ENCODE measurements at places on chromosomes 16 and 17.

DNA sequence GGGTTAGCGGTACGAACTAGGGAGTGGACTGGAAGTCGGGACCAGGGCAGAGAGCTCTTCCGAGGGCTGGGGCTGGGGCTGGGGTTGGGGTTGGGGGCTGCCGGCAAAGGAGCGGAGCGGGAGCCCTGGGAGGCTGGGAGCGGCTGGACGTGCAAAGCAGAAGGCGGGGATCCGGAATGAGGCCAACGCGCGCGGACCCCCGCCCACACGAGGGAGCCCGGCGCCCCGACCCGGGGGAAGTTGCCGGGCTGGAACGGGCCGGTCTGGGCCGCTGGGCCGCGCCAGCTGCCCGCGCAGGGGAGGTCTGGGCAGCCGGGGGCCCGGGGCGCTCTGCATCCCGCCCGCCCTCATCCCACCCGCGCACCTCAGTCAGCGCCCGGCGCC lies 323 bp downstream of the ST3GAL2 start:
- DNase-seq, result no peak

- DNase-seq, result no peak
These were observed 58.3 kb upstream of the ARHGAP44 start for GRCh38 chr17:12730931-12731521.

- DNase-seq, result no peak
These were observed 25.5 kb downstream of the DNAH3 start for GRCh38 chr16:21125191-21125590.

DNA sequence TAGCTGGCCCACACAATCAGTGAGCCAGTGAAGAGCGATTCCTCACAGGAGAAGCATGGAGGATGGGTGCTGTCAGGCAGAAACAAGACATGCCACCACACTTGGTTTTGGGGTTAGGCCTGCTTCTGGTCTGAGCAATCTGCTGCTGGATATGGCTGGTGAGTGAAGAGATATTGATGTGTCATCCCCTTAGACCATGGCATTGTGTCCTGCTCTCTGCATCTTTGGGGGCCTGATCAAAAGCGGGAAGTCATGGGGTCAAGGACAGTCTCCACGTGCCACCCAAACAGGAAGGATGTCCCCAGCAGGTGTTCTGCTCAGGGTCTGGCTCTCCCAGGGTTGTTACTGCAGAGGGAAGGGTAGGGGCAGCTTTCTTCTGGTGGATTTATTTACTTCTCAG lies 140.7 kb downstream of the PRKCB start:
- DNase-seq, result no peak

DNA sequence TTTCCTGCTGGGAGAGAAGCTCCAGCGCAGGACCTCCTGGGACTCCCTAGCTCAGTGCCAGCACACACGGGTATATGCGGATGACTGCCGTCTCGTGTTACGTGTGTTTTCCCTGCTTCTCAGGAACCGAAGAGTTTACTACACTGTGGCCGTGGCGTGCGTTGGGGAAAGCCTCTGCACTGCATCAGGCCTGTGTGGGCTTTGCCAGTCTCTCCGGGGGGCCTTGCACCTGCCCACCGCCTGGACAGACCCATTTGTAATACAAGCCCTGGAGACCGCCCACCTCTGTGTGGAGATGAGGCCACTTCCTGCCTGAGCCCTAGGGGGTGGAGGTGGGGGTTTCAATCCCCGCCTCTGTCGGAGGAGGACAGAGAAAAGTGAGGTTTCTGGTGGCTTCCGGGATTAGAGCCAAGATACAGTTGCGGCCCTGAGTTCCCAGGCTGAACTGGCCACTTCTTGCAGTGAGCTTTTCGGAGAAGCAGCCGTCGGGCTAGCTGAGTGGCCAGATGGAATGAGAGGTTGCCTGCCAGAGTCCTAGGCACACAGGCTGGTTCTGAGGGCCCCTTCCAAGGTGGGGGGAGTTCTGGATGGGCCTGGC lies 43.4 kb upstream of the GSE1 start:
- DNase-seq, result peak; percentile 22

DNA sequence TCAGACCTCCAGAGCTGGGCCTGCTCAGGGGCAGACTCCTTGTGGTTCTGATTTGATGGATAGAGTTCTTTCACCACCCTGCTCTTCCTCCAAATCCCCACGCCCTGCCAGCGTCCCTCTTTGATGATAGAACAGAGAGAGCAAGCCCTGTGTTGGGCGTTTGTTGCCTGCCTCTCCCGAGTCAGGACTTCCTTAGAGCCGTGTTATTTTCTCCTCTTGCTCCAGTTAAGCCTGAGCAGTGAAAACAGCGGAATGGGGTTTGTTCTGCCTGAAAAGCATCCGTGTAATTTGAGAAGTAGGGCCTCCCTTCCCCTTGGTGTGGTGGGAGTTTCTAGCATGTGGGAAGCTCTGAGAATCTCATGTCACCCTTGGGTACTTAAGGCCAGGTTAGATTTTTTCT lies 22.1 kb downstream of the TMEM94 start:
- no peak for DNase-seq

- peak; percentile 100 for DNase-seq
These were observed at the start of gene UBE2G1 for GRCh38 chr17:4366327-4367063. TSS of gene UBE2G1 (minus strand) at chr17:4366675. CDS start at chr17:4366316, 359 bp downstream.

GRCh38 chr17:57035971-57036481 lies 49.0 kb upstream of the AKAP1 start:
- DNase-seq, result no peak

DNA sequence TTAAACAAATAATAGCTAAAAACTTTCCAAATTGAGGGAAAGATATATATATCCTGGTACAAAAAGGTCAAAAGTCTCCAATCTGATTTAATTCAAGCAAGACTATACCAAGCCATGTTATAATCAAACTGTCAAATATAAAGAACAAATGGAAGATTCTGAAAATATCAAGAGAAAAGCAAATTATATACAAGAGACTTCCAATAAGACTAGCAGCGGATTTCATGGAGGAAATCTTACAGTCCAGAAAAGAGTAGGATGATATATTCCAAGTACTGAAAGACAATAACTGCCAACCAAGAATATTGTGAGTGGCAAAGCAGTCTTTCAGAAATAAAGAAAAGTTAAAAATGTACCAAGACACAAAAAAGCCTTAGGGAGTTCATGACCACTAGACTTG lies 102.2 kb downstream of the CEP112 start:
- DNase-seq, result no peak

GRCh38 chr17:46044286-46044928 lies 45.4 kb downstream of the STH start:
- no peak for DNase-seq

- no peak for DNase-seq
These were observed 6.5 kb downstream of the EIF1 start for GRCh38 chr17:41695134-41695661.

DNA sequence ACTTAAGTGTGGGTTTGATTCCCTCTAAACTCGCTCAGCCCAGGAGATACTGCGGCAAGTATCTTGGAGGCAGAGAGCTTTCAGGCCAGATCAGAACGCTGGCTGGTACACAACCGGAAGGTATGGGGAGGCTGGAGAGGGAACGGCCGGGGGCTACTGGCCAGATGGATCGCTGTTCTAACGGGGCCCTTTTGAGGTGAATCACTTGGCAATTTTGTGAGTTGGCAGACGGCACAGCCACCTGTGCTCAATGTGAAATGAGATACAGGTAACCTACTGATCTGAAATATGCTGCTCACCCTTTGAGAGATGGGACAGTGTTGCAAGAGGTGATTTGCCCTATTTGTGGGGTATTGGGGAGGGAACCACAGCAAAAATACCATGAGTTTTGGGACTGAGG lies 622.9 kb upstream of the RBFOX1 start:
- no peak for DNase-seq

DNA sequence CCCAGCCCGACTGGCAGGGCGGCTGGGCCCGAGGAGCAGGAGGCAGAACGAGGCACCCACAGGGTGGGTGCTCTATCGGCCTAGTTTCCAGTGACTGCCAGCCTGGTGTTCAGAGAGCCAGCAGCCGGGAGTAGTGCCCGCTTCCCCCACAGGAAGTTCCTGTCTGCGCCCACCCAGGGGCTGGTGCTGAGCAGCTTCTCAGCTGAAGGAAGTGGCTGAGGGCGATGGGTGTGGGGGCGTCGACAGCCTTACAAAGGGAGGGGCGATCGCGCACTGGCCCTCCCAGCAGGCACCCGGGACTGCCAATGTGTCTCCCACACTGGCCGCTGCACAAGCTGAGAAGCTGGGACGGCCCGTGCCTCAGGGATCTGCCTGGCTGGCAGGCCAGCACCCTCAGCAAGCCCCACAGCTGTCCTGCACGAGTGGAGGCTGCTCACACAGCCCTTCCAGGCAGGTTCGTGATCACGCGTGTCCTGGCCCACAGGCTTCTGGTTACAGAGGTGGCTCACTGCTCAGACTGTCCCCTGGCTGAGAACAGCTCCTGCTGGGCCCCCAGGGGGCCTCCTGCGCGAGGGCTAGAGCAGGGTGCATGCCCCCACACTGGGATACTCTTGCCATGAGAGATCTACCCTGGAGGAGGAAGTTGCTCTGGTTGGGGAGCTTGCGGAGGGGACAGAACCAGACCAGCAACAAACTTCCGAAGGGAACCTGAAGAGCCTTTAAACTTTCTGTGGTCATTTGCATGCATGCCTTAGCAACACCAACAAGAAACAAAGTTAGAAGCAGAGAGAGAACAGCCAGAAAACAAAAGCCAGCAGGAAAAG lies 2.5 kb downstream of the RNF166 start:
- peak; percentile 63 for DNase-seq

GRCh38 chr16:50889746-50890145 lies 147.9 kb downstream of the CYLD start:
- no peak for DNase-seq

- no peak for DNase-seq
These were observed 36.6 kb downstream of the GINS3 start for GRCh38 chr16:58428621-58429542.

DNA sequence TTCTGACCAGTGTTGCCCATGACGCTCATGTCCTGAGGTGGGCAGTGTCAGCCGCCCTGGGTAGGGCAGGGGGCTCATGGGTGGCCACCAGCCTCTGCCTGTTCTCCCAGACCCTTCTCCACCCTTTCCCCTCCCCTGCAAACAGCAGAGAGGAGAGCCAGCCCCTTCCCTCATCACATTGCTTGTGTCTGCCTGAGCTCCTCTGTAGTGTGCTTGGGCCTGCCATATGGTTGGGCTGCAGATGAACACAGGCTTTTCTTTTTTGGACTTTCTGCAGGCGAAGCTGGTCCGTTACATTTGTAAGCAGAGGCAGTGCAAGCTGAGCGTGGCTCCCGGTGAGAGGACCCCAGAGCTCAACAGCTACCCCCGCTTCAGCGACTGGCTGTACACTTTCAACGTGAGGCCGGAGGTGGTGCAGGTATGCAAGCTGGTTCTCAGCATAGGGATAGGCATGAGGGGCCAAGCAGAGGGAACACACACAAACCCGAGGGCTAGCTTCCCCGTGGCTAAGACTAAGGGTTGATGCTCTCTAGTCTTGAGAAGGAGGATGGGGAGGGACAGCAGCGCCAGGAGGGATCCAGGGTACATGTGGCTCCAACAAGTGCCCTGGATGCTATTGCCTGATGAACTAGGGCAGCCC lies 80.6 kb upstream of the LGALS9 start:
- no peak for DNase-seq

- DNase-seq, result no peak
These were observed 2.8 kb upstream of the KDM6B start for GRCh38 chr17:7831233-7831632.

- no peak for DNase-seq
These were observed 24.5 kb downstream of the FCSK start for GRCh38 chr16:70478912-70479341.

GRCh38 chr16:75127713-75128415 lies 11.3 kb upstream of the LDHD start:
- DNase-seq, result no peak

DNA sequence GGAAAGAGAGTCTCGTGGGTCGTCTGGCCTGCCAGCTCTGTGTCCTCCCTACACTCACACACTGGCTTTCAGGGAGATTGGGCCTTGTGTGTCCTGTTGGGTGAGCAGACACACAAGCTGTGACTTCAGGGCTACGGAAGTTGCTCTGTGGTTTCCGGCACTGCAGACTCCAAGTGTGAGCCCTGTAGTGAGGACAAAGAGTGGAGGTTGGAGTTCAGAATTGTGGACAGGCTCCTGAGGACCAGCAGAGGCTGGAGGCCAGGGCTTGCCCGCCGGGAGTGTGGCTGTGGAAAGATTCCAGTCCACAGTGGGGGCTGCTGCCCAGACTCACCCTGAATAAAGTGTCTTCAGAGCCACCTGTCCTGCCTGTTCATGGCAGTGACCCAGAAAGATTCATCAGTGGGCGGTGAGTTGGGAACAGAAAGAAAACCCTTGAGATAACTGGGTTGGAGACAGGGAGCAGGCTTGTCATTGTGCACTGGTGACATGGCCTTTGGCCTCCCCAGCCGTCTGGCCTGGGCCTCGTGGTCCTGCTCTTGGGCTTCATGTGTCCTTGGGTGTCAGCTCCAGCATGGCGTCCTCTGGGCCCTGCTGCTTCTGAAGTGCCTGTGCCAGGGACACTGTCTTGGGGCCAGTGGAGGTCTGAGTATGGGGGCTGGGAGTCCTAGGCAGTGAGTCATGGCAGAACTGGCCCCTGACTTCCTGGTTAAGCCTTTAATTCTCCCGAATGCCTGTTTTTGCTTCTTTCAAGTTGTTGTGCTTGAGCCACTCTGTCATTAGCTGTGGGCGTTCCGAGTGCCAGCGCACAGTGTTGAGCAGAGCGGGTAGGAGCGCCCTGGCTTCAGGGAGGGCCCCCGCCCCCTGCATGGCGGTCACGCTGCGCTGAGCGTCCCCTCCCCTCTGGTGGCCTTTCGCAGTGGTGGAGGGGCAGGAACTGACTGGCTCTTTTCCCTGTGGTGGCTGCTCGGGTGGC lies 19.9 kb upstream of the ZNF750 start:
- DNase-seq, result peak; percentile 51

- DNase-seq, result no peak
These were observed 375.3 kb upstream of the CDH5 start for GRCh38 chr16:65991149-65991701.

GRCh38 chr16:87068762-87069150 lies 248.4 kb downstream of the C16orf95 start:
- DNase-seq, result no peak

DNA sequence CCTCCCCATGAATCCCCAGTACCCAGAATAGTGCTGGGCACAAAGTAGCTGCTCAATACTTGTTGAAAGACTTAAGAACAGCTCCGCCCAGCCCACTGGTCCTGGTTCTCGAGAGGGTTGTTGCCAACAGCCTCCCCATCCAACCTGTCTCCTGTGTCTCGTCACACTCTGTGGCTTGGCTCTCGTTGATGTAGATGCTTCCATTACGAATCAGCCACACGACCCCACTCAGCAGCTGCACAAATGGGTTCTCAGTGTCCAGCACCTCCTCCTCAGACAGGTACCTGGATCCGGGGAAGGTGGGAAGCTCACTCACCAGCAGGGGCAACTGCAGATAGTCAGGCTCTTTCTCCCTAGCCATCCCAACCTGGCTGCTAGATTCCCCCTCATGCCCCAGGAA lies 2.1 kb downstream of the NAGPA start:
- no peak for DNase-seq

GRCh38 chr16:9231039-9231438 lies 139.6 kb downstream of the HAPSTR1 start:
- DNase-seq, result no peak

DNA sequence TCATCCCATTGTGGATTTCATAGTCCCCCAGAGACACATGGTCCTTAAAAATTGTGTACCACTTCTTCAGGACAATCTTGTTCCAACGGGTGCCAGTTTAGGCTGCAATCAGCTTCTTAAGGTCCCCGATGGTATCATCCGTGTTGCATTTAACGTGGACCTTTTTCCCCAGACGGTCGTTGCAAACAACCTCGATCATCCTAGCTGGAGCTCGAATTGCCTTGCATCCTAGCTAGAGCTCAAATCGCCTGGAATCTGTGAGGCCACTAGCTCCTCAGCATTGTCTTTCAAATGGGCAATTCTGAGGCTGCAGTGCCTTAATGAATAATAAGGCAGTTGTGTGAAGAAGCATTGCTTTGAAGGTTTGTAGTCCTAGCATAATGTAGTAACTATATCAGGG lies 37.7 kb upstream of the RHBDL3 start:
- DNase-seq, result no peak

All from activated effector memory CD4-positive, alpha-beta T cell treated with Interleukin-2 at 50 U/mL for 16 hours (primary cell).